ENCODE measurements at places on chromosomes 12 and 14.
A peak's percentile ranks its signal among the peaks of the same experiment; 100 is the strongest.

DNA sequence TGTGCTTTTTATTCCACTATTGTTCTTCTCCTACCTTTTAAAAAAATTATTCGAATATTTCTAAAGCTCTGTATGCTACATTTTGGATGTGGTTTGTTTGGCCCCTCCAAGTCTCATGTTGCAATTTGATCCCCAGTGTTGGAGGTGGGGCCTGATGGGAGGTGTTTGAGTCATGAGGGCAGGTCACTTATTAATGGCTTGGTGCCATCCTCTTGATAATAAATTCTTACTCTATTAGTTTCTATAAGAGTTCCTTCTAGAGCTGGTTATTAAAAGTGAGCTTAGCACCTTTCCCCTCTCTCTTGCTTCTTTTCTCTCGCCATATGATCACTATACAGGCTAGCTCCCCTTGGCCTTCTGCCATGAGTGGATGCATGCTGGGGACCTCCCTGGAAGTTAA is 445.6 kb upstream of the PDE3A start:
- no peak for DNase-seq

- DNase-seq = no peak
These were observed 17.5 kb upstream of the PPP1CC start for GRCh38 chr12:110760204-110760609.

DNA sequence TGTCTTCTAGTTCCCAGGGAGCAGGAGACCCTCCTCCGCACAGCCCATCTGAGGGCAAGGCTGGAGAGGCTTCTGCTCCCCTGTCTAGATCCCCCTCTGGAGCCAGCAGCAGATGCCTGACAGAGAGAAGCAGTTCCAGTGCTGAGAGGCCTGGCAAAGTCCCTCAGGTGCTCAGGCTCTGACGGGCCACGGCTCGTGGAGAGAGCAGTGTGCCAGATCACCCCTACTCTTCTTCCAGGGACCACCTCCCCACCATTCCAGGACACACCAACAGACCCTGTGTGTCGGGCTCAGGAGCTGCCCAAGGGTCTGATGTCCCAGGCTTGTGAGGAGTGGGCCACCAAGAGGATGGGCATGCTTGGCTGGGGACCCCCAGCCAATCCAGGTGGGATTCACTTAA is 22.5 kb upstream of the C14orf180 start:
- no peak for DNase-seq

GRCh38 chr12:106146987-106147386 is 8.2 kb upstream of the NUAK1 start:
- no peak for DNase-seq

DNA sequence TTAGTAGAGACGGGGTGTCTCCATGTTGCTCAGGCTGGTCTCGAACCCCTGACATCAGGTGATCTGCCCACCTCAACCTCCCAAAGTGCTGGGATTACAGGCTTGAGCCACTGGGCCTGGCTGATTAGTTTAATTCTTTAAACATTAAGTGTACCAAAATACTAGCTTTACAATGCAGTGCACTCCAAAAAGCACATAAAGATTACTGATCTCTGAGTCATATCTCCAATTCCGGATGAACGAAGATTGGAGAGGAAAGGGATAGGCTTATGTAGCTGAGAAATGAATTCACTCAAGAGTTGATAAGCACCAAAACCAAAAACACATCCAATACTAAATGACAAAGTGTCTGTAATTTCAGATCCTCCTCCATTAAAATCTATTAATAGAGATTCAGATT is 15.1 kb downstream of the NAV3 start:
- peak; percentile 64 for DNase-seq

- DNase-seq = no peak
These were observed 87.3 kb upstream of the RIN3 start for GRCh38 chr14:92426237-92426636.

- no peak for DNase-seq
These were observed 1278.7 kb upstream of the USP15 start for GRCh38 chr12:60981473-60981872.

GRCh38 chr12:108583991-108584390 is 13.9 kb downstream of the TMEM119 start:
- no peak for DNase-seq

- DNase-seq = peak; percentile 30
These were observed at the start of gene ELK3 for GRCh38 chr12:96193725-96194575. ELK3 (plus strand) TSS chr12:96194375.

DNA sequence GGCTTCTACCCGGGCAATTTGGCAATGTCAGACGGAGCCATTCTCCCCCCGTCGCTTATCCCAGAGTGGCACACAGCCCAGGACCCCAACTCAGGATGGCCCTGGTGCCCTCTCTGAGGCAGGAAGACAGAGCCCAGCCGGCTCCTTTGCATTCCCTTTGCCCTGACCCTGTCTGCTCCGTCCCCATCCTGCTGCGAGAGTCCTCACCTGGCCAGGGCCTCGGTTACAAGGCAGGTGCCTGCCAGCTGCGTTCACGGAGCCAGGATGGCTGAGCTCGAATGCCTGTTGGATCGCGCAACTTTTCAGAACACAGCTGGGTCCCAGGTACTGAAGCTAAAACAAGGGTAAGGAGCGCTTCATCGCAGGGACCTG is 18.6 kb downstream of the LRTM2 start:
- no peak for DNase-seq

GRCh38 chr12:63885401-63885800 is 40.9 kb downstream of the SRGAP1 start:
- no peak for DNase-seq

DNA sequence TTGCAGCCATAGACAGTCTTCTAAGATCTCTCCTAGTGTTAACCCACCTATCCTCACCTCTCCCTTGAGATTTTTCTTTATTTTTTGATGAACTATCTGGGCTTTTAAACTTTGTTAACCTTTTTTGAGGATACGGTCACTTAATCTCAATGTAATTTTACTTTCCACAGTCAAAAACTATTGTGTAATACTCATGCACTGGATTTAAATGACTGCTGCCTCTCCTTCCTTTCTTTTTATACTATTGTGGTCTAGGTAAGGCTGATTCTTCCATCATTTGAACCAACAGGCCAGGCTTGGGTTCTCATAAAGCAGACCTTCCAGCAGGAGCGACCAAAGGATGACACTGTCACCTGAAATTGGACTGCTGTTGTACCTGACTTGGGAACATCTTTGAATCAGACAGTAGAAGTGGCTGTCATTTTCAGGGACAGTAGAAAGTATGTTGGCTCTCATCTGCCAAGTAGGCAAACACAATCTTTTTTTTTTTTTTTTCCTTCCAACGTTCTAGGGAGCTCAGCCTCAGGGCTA is 689 bp upstream of the PDE3A start:
- no peak for DNase-seq

DNA sequence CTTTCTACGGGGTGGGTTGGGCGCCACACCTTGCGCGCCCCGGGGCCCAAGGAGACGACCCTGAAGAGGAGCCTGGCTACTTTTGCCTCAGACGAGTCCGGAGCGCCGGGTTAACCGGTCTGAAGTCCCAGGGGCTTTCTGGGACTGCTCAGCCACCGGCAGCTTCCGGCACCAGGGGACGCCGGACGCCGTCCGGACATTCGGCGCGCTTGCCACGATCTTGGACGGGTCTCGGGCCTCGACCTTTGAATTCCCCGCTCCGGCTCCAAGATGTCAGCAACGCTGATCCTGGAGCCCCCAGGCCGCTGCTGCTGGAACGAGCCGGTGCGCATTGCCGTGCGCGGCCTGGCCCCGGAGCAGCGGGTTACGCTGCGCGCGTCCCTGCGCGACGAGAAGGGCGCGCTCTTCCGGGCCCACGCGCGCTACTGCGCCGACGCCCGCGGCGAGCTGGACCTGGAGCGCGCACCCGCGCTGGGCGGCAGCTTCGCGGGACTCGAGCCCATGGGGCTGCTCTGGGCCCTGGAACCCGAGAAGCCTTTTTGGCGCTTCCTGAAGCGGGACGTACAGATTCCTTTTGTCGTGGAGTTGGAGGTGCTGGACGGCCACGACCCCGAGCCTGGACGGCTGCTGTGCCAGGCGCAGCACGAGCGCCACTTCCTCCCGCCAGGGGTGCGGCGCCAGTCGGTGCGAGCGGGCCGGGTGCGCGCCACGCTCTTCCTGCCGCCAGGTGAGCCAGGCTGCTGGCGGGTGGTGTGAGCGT is at the start of gene ACOT4:
Gene ACOT4 (plus strand): TSS at position 184 of the 760 bp plus-strand sequence. CDS start 87 bp downstream, at position 271.
- peak; percentile 61 for DNase-seq

DNA sequence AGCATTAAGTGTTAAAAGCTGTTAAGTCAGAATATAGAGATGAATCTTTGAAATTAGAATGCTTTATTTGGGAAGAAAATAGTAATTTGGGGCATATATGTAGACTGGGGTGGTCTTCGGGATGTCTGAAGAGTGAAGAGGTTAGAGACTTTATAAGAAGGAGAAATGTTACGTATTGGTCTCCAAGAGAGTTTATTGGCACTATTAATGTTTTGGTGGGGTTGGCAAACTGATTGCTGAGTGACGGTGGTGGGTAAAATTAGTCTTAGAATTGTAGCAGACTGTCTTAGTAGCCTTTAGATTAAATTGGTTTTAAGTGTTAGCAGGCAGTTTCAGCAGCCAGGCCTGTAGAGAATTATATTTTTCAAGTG is 4.9 kb upstream of the ATP23 start:
- no peak for DNase-seq

DNA sequence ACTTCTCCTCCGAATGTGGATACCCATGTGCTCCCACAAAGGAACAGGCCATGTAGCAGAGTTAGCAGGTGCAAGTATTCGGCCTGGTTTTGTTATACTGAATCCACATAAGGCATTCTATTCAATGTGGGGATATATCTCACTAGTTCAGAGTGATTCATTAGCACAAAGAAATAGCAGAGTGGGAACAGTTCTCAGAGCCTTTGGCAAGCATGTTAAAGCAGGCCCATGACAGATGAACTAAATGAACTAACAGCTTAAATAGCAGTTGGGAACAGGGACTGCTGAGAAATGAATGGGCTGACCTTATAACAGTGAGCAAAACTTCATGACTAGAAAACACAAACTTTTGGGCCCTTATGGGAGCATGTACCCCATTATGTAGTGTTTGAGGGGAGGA is 352.0 kb downstream of the FLRT2 start:
- no peak for DNase-seq

DNA sequence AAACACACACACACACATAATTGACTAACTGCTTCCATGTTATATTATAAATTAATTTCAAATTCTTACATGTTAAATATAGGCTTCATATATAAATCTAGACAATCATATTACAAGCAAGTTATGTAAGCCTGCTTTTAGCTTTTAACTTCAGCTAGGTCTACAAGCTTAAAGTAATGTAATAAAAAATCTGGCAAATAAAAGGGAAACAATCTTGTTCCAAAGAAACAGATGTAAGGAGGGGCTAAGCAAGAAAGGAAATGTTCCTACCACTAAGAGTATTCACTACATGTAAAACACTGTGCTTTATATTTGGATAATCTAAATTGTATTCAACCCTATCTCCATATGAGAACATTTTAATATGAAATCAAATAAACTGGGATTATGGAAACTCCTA is 110.4 kb downstream of the SLC6A15 start:
- DNase-seq = no peak

- no peak for DNase-seq
These were observed 10.3 kb downstream of the LYSET start for GRCh38 chr14:93195316-93195999.

- DNase-seq = peak; percentile 59
These were observed 658 bp upstream of the CEP128 start for GRCh38 chr14:80942191-80942600.

DNA sequence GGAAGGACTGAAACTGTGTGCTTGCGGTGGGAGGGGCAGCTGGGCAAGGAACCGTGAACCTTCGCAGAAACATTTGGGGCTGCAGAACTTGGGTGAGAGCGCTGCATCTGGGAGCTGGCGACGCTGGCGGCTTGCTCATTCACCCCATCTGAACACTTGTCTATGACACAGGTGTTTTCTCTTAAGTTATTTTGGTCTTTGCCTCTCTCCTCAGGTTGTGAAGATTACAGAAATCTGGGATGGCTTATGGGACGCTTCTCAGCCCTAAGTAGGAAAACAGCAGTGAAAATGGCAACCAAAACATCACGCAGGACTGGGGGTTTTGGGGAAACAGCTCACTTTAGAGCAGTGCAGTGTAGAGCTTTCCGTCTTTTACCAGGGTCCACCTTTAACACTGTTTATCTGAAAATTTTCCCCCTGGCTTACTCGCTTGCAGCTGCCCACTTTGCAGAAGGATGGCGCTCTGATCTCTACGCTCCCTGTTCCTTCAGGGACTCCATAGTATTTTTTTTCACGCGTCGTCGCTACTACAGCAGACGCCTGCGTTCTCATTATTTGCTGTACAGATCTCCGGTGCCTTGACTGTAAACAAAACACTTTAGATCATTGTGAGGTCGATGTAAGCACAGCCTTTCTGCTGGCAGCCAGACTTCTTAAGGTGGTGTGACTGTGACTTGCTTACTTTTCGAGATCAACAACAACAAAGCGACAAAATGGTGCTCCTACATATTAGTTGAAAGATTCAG is 2.7 kb upstream of the CDKN1B start:
- peak; percentile 89 for DNase-seq

DNA sequence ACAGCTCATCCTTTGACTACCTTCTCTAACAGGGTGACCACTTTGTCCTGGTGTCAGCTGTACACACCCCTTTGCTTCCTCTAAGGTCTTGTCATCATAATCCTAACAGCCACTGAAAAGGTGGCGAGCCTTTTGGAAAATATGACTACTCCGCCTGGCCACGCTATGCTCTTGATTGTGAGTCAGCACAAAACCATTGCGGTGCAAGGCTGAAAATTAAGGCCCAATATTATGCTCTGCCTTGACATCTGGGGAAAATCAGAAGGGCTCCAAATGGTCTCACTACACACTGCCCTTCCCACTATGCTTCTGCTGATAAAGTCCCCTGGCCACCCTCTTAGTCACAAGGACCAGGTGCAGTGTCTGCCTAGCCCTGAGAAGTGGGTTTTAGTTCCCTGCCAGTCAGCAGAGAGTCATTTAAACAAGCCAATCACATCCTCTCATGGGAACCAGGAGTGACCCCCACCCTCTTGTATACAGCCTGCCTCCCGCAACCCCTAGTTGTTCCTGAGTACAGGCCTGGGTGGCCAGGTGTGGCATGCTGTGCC is 34.3 kb downstream of the FGD6 start:
- DNase-seq = no peak

GRCh38 chr12:32377344-32378055 is 21.9 kb upstream of the FGD4 start:
- DNase-seq = no peak

DNA sequence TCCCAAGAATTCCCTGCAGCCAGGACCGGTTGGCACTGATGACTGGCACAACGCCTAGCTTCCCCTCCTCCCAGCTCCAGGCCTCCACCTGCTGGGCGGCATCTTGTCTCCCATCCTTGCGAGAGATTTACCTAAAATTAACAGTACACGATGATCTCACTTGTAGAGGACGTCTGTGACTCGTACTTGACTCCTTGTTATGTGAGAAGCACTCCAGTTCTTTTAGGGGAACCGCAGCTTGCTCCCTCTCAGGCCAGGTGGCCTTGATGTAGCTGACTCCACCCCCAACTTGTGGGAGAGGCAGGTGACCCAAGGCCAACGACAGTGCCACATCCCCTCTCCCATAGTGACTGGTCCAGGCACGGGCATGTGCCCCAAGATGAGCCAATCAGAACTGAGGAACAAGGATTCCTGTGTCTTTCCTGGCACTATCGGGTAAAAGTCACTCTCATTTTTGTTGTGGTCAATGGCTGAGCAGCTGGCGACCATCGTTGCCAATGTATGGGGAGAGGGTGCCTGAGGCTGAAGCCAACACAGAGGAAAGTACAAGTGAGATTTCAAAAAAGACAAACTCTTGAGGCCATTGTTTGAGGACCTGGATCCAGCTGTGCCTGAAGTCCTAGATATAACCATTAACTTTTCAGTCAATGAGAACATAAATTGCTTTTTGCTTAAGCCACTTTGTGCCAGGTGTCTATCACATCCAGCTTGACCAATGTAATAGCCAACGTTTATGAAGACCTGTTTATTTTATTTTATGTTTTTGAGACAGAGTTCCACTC is 208.7 kb downstream of the RBM19 start:
- peak; percentile 63 for DNase-seq

Measured in DMS79 treated with DMSO at 0.1 percent for 48 hours (cell line).